ENCODE measurements at places on chromosomes 13 and 19.

DNA sequence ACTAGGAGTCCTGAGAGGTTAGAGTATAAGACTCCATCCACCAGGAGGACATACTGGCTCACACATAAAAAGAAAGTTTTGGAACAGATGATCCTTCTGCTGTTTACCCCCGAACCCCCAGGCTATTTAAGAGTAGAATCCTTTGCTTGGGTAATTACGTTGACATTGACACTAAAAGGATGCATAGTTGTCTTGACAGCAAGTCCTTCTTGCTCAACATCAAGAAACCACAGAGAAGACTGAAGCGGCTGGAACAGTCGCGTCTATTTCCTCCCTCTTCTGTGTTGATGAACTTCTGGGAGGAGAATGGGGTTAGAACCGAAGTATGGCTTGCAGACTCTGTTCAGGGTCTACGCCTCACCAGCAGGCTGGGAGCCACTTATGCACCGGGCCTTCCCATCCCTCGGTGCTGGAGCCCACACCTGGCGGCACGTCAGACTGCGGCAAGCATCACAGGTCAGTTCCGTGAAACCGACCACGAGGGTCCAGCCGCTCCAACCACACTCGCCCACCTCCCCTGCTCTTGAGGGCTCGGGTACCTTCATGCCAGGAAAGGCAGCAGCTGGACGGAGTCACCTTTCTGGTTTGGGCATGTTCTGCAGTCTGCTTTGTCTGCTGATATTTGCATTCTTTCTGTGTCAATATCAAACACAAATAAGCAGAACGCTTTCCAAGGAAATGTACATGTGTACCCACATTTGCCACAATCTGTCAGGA lies 42.4 kb upstream of the RANBP3 start:
- DNase-seq: no peak

DNA sequence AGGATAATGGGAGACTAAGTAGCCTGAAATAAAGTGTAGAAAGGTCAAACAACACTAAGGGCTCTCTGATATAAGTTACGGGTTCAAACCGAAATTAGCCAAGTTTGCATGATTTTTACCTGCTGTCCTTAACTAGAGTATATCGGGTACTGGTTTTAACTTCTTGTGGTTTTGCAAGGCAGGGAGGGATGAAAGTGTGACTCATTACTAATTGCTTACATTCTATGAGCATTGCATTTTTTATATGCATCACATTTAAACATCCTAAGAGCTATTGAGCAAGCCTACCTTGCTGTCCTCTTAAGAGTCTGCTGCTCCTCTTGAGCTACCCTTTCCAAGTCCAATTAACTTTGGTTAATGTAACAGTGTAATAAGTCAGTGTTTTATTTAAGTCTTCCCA lies 415.4 kb downstream of the SLITRK5 start:
- DNase-seq: no peak

- DNase-seq: no peak
Measured at GRCh38 chr19:57227502-57227901, 3.3 kb upstream of the AURKC start.

- no peak for DNase-seq
Measured at GRCh38 chr13:76160961-76161925, 525.1 kb downstream of the LMO7 start.

GRCh38 chr13:90793261-90793820 lies 554.1 kb upstream of the MIR17HG start:
- DNase-seq: no peak

DNA sequence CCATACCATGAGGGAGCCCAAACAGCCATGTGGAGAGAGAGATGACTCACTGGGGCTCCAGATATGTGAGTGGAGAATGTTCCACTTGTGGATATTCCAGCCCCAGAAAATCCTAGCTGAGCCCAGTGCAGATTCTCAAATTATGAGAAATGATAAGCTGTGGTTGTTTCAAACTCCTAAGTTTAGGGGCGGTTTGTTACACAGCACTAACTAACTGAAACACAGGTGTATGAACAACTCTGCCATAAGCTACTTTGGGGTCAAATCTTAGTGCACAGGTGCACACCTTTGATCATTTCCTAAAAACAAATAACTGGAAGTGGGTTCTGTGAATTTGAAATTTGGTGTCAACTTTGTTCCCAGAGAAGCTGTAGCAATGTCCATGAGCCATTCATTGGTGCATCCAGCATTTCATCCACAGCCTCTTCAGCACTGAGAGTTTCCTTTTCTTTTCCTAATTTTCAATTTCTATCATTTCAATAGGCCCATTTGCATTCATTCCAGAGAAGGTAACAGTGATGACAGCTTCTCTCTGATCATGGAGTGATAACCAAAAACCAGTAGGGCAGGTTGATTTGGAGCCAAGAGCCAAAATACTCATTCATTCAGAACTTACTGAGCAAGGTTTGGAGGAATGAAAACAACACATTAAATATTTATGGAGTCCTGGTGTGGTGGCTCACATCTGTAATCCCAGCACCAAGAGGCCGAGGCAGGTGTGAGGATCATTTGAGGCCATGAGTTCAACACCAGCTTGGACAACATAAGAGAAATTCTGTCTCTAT lies 8.8 kb upstream of the CLPP start:
- no peak for DNase-seq

DNA sequence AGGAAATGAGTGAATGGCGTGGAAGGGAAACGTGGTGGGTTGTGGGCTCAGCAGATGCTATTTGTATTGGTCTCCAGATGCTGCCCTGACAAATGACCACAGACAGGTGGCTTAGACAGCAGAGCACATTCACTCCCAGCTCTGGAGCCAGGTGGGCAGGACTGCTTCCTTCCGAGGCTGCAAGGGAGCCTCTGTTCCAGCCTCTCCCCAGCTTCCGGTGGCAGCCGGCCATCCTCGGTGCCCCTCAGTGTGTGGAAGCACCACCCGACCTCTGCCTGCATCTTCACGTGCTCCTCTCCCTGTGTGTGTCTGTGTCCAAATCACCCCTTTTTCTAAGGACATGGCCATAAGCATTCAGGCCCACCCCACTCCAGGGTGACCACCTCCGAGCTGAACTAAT lies 105.1 kb downstream of the SOX1 start:
- DNase-seq: no peak

GRCh38 chr19:10742476-10742875 lies 24.6 kb downstream of the DNM2 start:
- DNase-seq: no peak

Measured in cardiac muscle cell (in vitro differentiated cells and primary cell).